ENCODE measurements at places on chromosomes 7 and 10.

DNA sequence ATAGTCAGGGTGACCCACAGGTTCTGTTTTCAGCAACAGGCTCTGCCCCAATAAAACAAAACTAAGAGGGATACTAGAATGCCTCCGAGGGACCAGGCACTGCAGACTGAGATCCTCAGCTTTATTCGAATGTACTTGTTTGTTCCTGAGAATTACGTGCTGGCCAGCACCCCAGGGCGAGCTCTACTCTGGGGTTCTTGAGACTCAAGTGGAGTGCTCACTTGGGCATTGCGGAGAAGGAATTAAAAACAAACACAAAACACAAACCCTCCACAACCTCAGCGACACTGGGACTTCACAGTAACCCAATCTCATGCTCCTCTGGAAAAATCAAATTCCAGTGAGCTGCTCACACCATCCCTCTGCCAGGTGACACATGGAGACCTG is 250.7 kb downstream of the TNS3 start:
- DNase-seq, result no peak

- no peak for DNase-seq
These were observed at the start of gene IL2RA for GRCh38 chr10:6062101-6062771. IL2RA (minus strand) TSS chr10:6062367; CDS start chr10:6062151, 216 bp downstream.

DNA sequence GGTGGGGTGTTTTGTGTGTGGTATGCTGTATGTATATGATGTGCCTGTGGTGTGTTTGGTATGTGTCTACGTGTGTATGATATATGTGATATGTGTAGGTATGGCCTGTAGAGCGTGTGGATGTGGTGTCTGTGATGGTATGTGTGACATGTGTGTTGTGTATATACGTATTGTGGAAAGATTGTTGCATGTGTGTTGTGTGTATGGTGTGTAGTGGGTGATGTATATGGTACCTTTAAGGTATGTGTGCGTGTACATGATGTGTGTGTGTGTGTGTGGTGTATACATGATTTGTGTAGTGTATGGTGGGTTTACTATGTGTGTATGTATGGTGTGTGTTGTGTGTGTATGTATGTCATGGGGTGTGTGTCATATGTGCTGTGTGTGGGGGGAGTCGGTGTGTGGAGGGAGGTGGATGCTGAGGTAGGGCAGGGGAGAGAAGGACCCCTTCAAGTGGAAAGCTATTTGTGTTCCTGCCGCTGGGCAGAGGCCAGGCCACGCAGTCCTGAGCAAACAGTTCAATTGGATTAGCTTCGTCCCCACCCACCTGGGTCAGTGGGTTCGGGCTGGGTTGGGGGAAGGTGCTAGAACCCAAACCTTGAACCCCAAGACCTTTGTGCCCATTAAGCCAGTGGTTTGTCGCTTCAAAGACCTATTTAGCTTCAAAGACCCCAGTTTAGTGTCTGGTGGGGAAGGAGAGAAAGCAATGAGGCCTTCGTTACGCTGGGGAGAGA is 1.9 kb upstream of the TRPV6 start:
- no peak for DNase-seq

DNA sequence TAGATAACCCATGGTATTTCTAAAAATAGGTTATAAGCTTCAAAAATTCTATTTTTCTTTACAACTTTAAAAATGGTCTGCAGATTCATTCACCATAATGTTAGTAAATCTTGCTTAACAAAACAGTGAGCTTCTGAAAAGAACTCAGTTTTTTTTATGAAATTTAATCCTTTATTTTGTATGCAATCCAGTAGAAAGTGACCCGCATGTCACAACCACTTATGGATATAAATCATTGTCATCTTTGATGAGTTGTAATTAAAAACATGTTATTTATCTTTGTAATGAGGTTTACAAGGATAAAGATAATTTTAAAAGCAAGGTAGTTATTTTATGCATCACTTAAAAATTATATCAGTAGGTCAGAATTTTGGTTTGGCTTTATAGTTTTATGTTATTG is 173.5 kb upstream of the SEMA3A start:
- DNase-seq, result peak; percentile 32

DNA sequence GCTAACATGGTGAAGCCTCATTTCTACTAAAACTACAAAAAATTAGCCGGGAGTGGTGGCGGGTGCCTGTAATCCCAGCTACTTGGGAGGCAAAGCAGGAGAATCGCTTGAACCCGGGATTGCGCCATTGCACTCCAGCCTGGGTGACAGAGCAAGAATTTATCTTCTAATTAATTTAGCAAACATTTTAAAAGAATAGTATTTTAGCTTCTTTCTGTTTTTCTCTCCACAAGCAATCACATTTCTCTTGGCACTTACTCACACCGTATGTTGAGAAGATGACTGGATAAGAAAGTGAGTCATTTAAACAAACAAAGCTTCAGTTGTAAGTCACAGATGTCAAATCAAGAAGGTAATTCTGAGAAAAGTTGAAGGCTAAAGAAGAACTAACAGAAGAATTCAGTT is 264.0 kb downstream of the ARL4A start:
- no peak for DNase-seq

GRCh38 chr7:95861041-95861440 is 88.7 kb downstream of the DYNC1I1 start:
- DNase-seq, result no peak

GRCh38 chr7:150947761-150948651 is 30.1 kb downstream of the KCNH2 start:
- DNase-seq, result no peak

- no peak for DNase-seq
These were observed 56.7 kb downstream of the NSUN6 start for GRCh38 chr10:18594574-18595156.

GRCh38 chr10:73998929-73999691 is 1.2 kb downstream of the VCL start:
- DNase-seq, result no peak

GRCh38 chr7:5420881-5421713 is 2.5 kb downstream of the TNRC18 start:
- DNase-seq, result no peak
